ENCODE measurements at places on chromosomes 1 and 21. TPM values are rescaled to one million over a fixed set of nuclear protein-coding genes. Genes with fewer than 3 reads are reported as not detected.

The CRB1 gene
- polyA plus RNA-seq, result 0.13 TPM

The FAM110D gene
- 1.7 TPM for polyA plus RNA-seq

The SLFNL1 gene
- polyA plus RNA-seq, result 0.17 TPM

The TMIGD3 gene
- 0.51 TPM for polyA plus RNA-seq

The SH2D1B gene
- polyA plus RNA-seq, result 0.12 TPM

The TAS1R3 gene
- polyA plus RNA-seq, result 0.25 TPM

The AQP10 gene
- not detected for polyA plus RNA-seq

The CRYBG2 gene
- polyA plus RNA-seq, result not detected

DNA sequence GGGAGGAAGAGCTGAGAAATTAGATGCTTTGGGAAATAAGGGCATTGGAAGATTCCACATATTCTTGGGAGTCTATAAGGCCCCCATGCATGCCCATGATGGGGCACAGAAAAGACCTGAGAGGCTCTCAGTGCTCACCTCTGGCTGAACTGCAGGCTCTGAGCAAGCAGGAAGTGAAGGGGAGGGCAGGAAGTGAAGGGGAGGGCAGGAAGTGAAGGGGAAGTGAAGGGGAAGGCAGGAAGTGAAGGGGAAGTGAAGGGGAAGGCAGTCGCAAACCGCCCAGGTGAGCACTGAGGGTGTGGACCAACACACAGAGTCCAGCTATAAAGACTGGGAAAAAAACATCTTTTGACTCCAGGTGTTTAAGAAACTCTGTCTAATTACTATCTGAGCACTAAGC lies 3.5 kb downstream of the KRTAP10-9 start:
- no peak for DNase-seq

GRCh38 chr1:172471666-172472065 lies 27.8 kb upstream of the PIGC start:
- no peak for DNase-seq

GRCh38 chr1:31718327-31718897 lies 14.6 kb upstream of the COL16A1 start:
- DNase-seq, result no peak

DNA sequence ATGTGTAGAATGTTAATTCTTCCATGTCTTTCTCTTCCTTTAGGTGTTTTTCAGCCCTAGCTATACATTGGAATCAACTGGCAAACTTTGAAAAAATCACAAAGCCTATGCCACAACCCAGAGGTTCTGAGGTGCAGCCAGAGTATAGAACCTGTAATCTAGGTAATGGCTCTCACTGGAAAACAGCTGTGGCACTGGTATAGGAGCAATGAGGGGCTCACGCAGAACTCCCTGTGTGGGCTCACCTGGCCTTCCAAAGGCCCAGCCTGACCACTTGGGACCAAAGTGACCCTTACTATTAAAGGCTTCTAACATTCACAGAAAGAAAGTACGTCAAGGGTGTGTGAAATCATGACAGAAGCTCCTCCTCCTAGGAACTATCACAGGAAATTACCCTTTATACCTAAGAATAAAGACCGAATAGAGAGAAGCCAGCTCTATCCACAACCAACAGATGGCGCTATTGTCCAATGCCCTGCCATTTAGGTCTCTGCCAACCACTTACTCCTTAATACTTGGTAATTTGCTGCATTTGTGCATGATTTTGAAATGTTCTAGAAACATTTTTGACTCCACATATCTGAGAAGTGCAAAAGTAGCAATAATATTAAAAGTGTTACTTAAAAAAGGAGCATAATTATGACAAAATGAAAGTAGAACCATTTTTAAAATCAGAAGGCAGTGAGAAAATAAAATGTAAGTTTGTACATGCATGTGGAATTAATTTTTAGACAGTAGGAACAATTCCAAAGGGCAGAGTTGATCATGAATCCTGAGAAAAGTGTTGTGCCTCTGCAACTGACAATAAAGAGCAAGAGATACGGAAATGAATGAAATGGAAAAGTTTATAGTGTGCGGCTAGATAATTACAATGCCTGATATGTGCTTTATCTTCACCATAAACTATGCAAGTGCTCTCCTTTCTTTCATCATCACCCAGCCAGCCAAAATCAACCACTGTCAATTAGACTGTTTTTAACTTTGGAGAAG lies 93.1 kb upstream of the HAO2 start:
- no peak for DNase-seq

GRCh38 chr1:227342075-227342829 lies 24.0 kb upstream of the CDC42BPA start:
- DNase-seq, result no peak

- no peak for DNase-seq
These were observed 104.2 kb downstream of the ETS2 start for GRCh38 chr21:38909929-38910328.

DNA sequence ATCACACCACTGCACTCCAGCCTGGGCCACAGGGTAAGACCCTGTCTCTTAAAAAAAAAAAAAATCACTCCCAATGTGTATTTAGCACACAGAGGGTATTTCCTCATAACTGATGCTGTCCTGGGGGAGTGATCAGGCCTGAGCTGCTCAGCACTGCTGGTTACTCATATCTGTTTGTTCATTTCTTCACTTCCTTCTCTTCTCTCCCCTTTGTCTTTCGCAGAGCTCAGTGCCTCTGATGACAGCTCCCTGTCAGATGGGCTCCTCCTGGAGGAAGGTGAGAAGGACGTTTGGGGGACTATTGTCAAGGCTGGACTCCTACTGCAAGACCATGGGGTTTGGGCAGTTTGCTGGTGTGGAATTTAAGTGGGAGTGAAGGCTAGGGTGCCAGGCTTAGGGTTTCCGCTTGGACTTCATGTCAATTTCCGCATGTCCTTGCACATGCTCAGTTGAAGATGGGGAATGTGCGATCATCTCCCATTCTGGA lies 13.0 kb downstream of the INAVA start:
- no peak for DNase-seq

DNA sequence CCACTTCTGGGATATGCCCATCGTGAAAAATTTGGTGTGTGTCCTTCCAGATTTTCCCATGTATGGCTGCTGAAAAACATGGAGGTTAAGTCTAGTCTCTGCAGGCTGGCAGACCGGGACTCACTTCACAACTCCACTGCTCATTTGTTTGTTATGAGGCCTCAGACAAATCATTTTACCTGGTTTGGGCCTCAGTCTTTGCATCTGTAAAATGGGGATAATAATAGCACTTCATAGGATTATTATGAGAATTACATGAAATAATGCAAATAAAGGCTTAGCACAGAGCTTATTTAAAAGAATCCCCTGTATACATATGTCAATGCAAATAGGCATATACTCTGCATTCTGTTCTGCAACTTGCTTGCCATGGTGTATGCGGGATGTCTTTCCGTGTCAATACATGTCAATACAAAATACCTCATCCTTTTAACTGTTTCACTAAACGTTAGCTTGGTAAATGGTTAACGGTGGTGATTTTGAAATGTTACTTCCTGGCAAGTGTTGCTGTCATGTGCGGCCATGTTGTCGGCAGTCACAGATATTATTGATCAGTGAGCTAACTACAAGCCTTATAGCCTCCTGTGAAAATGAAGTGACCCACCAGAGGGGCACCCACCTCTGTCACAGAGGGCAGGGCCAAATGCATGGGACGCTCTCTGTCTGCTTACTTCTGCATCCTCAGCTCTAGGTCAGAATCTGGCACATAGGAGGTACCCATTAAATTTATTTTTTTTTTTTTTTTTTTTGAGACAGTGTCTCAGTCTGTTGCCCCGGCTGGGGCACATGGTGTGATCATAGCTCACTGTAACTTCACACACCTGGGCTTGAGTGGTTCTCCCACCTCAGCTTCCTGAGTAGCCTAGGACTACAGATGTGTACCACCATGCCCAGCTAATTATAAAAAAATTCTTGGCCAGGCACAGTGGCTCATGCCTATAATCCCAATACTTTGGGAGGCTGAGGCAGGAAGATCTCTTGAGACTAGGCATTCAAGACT lies 4.3 kb downstream of the LCK start:
- no peak for DNase-seq

GRCh38 chr1:15542388-15543250 lies 16.0 kb downstream of the DNAJC16 start:
- no peak for DNase-seq

GRCh38 chr1:164562947-164563520 lies 4.0 kb downstream of the PBX1 start:
- DNase-seq, result no peak

GRCh38 chr21:42631142-42631541 lies 22.3 kb upstream of the PDE9A start:
- no peak for DNase-seq

- peak; percentile 86 for DNase-seq
These were observed 7.7 kb downstream of the VSIG8 start for GRCh38 chr1:159854693-159855192.

- DNase-seq, result peak; percentile 74
These were observed 93.9 kb upstream of the PPM1J start for GRCh38 chr1:112808861-112809684.

DNA sequence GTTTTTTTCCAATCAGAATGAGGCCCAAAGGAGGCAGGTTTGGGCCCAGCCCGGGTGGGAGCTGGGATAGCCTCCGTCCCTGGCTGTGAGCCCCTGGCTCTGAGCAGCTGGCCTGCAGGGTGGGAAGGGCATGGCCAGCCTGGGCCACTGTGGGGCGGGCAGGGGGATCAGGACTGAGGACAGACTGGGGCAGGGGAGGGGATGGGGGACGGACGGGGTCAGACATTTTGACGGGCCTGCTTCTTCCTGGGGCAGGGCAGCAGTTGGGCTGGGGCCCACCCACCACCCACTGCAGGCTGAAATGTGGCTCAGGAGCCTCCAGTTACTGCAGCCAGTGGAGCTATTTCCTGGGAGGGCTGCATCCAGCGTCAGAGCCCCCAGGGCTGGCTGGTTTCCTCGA lies 2.5 kb upstream of the SLC6A9 start:
- no peak for DNase-seq

DNA sequence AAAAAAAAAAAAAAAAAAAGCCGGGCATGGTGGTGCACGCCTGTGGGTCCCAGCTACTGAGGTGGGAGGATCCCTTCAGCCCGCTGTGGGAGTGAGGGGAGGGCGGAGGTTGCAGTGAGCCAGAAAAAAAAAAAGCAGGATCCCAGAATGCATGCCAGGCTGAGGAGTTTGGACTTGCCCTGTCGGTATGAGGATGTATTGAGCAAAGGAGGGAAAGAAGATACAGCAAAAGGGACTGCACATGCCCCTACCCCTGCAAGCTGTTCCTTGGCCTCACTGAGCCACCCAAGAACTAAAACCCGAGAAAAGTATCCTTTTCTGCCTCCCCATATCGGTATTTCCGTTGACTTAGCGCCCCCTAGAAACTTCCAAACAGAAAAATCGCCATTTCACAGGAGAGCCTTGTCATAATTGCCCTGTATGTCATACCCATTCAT lies 1.3 kb upstream of the GPATCH4 start:
- DNase-seq, result no peak

- DNase-seq, result no peak
These were observed 195.2 kb downstream of the S1PR1 start for GRCh38 chr1:101431956-101432510.

GRCh38 chr1:184576822-184577221 lies 177.8 kb downstream of the EDEM3 start:
- no peak for DNase-seq

GRCh38 chr1:33802268-33802667 lies 61.6 kb upstream of the HMGB4 start:
- no peak for DNase-seq

DNA sequence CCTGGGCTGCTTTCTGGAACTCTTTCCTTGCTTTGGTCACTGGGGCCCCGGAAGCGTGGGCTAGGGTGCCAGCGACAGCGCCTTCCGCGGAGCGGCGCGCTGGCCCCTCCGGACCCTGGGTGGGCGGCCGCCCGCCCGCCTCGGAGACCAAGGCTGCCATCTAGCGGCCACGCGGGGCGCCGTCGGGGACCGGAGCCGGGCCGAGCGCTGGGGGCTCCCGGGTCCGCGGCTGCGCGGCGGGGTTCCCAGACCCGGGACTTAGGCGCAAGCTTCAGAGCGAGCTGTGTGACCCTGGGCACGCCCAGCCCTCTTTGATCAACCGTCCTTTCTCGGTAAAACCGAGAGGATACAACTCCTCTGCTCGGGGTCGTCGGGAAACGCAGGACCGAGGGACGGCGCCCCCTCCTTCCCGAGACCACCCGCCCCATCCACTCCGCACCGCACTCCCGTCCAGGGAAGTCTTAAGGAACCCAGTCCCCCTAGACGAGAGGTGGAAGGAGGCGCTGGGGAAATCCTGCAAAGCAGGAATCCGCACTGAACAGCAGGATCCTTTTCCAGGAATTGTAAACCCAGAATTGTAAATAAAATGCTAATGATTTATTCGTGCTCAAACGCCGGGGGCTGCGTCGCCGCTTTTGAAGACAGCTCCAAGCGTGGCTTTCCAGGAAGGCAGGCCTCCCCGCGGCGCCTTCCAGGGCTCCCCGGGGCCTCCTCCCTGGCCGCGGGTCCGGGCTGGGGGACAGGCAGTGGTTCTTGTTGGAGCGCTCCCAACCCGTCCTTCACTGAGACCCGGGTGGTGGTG lies 41.2 kb downstream of the RRAGC start:
- peak; percentile 61 for DNase-seq

DNA sequence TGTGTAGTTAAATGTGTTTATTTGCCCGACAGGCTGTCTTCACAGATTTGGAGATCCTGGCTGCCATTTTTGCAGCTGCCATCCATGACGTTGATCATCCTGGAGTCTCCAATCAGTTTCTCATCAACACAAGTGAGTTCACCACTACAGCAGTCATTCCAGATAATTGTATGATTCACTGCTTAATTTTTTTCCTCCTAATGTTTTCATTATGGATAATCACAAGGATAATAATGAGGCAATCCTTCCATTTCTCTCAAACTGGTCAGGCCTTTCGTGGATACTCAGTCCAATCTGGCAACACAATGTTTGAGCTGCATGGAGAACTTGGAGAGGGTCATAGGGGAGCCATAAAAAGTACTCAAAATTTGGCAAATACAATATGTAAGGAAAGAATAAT lies 168.3 kb upstream of the SGIP1 start:
- no peak for DNase-seq

DNA sequence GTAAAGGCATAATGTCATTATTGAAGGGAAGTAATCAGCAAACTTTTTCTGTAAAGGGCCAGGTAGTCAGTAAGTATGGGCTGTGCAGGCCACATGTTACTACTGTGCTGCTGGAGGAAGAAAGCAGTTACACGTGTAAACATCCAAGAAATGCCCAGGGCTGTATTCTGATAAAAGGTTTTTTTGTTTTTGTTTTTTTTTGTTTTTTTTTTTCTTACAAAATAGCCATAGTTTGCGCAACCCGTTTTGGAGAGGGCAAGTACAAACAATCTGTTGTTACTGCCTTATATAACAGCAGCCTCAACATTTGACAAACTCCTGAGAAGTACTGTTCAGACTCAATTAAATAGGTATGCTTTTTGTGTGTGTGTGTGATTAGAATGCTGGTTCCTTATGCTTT lies 26.7 kb upstream of the MTMR11 start:
- DNase-seq, result no peak

DNA sequence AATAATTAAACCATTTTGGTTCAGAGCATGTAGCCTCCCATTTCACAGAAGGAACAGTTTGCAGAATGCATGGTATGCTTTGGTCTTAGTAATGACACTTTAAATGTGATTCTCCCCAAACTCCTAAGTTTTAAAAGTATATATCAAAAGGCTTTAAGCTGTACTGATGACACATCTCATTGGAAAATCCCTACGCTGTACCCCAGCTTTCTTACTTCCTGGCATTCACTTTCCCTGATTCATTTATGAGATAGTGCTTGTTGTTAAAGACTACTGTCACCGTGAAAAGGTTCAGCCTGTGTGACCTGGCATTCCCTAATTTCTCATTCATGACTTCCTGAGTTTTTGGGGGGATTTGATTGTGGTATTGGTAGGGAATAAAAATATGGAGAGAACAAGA lies 53.4 kb downstream of the MPZL1 start:
- DNase-seq, result no peak

- DNase-seq, result no peak
These were observed 32.9 kb downstream of the NRIP1 start for GRCh38 chr21:15031790-15032357.

Measured in psoas muscle (tissue), 8 donors.